ENCODE measurements at places on chromosomes 4 and X. TPM values are rescaled to one million over a fixed set of nuclear protein-coding genes. Genes with fewer than 3 reads are reported as not detected.

- no peaks in the 10 kb centered on the region for H3K4me1 ChIP-seq
- no peaks in the 10 kb centered on the region for H3K27me3 ChIP-seq
- H3K4me3 ChIP-seq = no peak overlapping the region
- no peaks in the 10 kb centered on the region for H3K36me3 ChIP-seq
- H3K27ac ChIP-seq = no peak overlapping the region
Observed at GRCh38 chrX:24018809-24019208, 8.2 kb downstream of the KLHL15 start.

DNA sequence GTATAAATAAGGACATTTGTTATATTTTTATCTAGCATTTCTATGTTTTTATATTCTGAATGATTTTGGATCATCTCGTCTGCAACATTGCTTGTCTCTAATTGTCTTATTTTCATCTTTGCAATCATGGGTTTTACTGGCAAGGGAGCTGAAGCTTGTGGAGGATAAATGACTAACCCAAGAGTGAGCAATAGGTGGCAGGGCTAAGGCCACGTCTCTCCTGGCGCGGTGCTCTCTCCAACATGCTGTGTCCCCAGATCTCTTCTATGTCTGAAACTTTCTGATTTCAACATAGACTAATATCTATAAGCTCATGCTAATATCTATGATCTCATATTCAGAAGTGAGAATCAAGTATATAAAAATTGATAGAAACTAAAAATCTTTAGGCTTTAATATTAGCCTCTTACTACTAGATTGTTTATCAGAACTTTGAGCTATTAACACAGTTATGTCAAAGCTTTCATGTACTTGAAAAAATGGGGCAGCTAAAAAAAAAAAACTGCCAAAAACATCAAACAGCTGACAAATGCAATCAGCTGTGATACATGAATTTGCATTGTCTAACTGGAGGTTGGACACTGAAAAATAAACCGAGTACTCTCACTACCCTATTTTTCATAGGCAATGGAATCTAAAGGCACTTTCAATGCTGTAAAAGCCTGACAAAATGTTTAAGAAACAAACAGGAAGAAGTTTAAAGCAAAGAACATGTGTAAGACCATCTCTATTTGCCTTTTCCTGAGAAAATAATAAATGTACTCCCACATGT lies 169.2 kb downstream of the TMA16 start:
- DNase-seq = no peak
- H3K4me3 ChIP-seq = no peak overlapping the region
- no peaks in the 10 kb centered on the region for H3K27me3 ChIP-seq

- no peak overlapping the region for H3K4me3 ChIP-seq
- H3K36me3 ChIP-seq = no peaks in the 10 kb centered on the region
- no peaks in the 10 kb centered on the region for H3K27me3 ChIP-seq
- no peaks in the 10 kb centered on the region for H3K4me1 ChIP-seq
- H3K27ac ChIP-seq = no peak overlapping the region
- DNase-seq = no peak
Observed at GRCh38 chr4:73707918-73708577, 32.3 kb upstream of the CXCL8 start.

DNA sequence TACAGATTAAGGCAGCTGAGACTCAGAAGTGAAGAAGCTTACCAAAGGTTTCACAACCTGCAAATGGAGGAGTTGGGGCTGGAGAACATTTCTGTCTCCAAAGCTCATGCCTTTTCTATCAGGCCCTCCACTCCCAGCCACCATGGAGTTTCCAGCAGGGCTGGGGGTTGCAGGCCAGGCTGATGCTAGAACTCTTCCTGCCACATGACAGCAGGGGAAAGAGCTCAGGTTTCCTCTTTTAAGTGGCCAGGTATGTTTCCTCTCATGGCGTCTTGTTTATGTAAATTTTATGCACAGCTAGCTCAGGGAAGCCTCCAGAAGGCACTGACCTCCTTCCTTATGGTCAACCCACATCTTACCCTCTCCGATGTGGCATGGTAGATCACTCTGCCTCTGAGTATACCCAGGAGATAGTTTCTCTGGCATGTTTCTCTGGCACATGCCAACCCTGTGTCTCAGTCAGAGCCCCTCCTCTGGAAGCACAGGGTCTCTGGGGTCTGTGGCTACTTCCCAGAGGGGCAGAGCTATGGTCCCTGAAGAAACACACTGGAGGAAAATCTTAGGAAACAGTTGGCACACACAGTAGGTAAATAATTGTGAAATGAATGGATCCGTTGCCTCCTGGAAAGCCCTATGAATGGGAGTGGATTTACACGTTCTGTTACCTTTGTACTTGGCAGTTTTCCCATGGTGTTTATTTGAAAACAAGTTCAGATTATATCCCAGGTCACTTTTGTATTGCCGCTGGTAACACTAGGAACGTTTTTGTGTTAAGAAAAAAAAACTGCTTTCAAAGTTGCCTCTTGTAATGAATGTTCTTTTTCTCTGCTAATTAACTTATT lies 28.9 kb downstream of the PDK3 start:
- H3K4me1 ChIP-seq = peaks cover 14% of the 10 kb centered on the region
- H3K27ac ChIP-seq = peak overlapping the region; percentile 30
- H3K27me3 ChIP-seq = no peaks in the 10 kb centered on the region

DNA sequence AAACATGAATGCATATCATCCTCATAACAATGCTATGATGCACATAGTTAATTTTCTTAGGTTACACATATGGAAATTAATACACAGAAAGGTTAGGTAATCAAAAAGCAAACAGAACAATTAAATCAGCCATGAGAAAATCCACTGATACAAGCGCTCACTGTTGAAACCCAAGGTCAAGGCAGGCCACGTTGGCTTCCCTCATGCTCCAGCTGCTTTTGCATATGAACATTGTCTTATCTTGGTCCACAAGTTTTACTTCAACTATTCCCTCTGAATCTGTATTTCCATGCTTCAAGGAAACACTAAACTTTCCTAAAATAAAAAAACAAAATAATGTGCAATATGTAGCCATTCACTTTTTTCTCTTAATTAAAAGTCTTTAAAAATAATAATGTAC lies 34.5 kb upstream of the PLA2G12A start:
- no peak overlapping the region for H3K27ac ChIP-seq
- H3K4me1 ChIP-seq = no peaks in the 10 kb centered on the region
- H3K36me3 ChIP-seq = no peaks in the 10 kb centered on the region
- no peak for DNase-seq
- H3K4me3 ChIP-seq = no peak overlapping the region
- H3K27me3 ChIP-seq = no peaks in the 10 kb centered on the region

- no peaks in the 10 kb centered on the region for H3K36me3 ChIP-seq
- H3K27me3 ChIP-seq = no peaks in the 10 kb centered on the region
- no peaks in the 10 kb centered on the region for H3K4me1 ChIP-seq
- no peak overlapping the region for H3K27ac ChIP-seq
- no peak for DNase-seq
Observed at GRCh38 chrX:123348468-123348867, 164.4 kb downstream of the GRIA3 start.

DNA sequence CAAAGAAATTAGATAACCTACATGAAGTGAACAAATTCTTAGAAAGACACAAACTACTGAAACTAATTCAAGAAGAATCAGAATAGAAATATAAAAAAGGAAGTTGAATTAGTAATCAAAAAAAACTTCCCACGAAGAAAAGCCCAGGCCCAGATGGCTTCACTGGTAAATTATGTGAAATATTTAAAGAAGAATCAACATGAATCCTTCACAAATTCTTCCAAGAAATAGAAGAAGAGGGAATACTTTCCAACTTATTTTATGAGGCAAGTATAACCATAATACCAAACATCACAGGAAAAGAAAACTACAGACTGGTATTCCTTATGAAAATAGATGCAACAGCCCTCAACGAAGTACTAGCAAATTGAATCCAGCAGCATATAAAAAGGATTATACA lies 30.7 kb downstream of the MOSPD2 start:
- no peaks in the 10 kb centered on the region for H3K36me3 ChIP-seq
- no peaks in the 10 kb centered on the region for H3K4me1 ChIP-seq
- H3K27me3 ChIP-seq = no peaks in the 10 kb centered on the region
- H3K27ac ChIP-seq = no peak overlapping the region
- no peak for DNase-seq

BEX5 gene
- total RNA-seq = 10.1 TPM

- H3K27me3 ChIP-seq = no peaks in the 10 kb centered on the region
- DNase-seq = no peak
- no peaks in the 10 kb centered on the region for H3K4me1 ChIP-seq
- H3K4me3 ChIP-seq = no peak overlapping the region
- H3K36me3 ChIP-seq = no peaks in the 10 kb centered on the region
Observed at GRCh38 chr4:71913275-71913674, 118.5 kb upstream of the NPFFR2 start.

GRCh38 chrX:19156186-19156585 lies 33.9 kb upstream of the ADGRG2 start:
- H3K36me3 ChIP-seq = no peaks in the 10 kb centered on the region
- no peak overlapping the region for H3K27ac ChIP-seq
- H3K27me3 ChIP-seq = no peaks in the 10 kb centered on the region
- DNase-seq = no peak

POF1B gene
- 0.35 TPM for total RNA-seq

- no peak overlapping the region for H3K4me3 ChIP-seq
- no peak overlapping the region for H3K27ac ChIP-seq
- no peaks in the 10 kb centered on the region for H3K36me3 ChIP-seq
- no peak for DNase-seq
- H3K27me3 ChIP-seq = no peaks in the 10 kb centered on the region
Observed at GRCh38 chrX:81229901-81230300, 28.0 kb downstream of the SH3BGRL start.

RBMXL3 gene
- total RNA-seq = not detected

VAMP7 gene
- total RNA-seq = 18.5 TPM

DNA sequence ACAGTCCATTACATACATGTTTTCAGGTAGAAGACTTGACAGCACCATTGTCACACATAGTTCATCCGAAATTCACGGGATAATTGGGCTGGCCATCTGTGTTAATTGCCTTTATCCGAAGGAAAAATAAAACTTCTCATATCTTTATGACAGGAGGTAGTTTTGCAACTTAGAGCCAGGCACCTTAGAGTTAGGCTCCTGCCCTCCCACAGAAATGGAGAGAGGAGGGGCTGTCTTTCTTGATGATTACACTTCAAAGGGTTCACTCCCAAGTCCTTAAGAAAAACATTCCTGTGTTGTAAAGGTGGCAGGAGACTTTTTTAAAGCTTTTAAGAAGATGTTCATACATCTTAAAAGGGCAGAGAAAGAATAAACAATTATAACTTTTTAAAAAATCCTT lies 10.5 kb upstream of the SCARB2 start:
- no peaks in the 10 kb centered on the region for H3K4me1 ChIP-seq
- H3K36me3 ChIP-seq = no peaks in the 10 kb centered on the region
- no peak for DNase-seq

GRCh38 chr4:80007745-80008149 lies 65.3 kb downstream of the ANTXR2 start:
- H3K27ac ChIP-seq = no peak overlapping the region
- no peak overlapping the region for H3K4me3 ChIP-seq
- H3K4me1 ChIP-seq = peaks cover 22% of the 10 kb centered on the region
- H3K27me3 ChIP-seq = no peaks in the 10 kb centered on the region

DNA sequence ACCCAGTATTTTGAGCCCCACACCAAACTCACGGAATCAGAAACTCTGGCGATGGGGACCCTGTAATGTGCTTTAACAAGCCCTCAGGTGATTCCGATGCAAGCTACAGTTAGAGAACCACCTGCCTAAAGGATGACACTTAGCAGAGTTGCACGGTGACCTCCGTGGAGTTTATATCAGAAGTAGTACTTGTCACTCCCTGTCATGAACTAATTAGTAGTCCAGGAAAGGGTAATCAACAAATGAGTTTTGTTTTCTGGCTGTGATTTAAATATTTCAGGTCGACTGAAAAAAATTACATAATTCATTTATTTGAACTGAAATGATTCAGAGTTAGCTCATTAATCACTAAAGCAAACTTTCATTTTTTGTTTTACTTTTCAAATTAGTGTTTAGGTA lies 56.4 kb downstream of the TMA16 start:
- H3K4me3 ChIP-seq = no peak overlapping the region
- no peaks in the 10 kb centered on the region for H3K27me3 ChIP-seq
- no peak overlapping the region for H3K27ac ChIP-seq
- no peaks in the 10 kb centered on the region for H3K4me1 ChIP-seq
- DNase-seq = no peak
- no peaks in the 10 kb centered on the region for H3K36me3 ChIP-seq

GRCh38 chr4:83692028-83692427 lies 156.1 kb downstream of the GPAT3 start:
- H3K4me1 ChIP-seq = no peaks in the 10 kb centered on the region
- H3K36me3 ChIP-seq = no peaks in the 10 kb centered on the region
- no peak for DNase-seq

- H3K4me3 ChIP-seq = no peak overlapping the region
- no peak for DNase-seq
- H3K27ac ChIP-seq = no peak overlapping the region
- no peaks in the 10 kb centered on the region for H3K4me1 ChIP-seq
- no peaks in the 10 kb centered on the region for H3K27me3 ChIP-seq
- no peaks in the 10 kb centered on the region for H3K36me3 ChIP-seq
Observed at GRCh38 chr4:13766761-13767540, 139.4 kb upstream of the BOD1L1 start.

DCAF8L2 gene
- not detected for total RNA-seq

DNA sequence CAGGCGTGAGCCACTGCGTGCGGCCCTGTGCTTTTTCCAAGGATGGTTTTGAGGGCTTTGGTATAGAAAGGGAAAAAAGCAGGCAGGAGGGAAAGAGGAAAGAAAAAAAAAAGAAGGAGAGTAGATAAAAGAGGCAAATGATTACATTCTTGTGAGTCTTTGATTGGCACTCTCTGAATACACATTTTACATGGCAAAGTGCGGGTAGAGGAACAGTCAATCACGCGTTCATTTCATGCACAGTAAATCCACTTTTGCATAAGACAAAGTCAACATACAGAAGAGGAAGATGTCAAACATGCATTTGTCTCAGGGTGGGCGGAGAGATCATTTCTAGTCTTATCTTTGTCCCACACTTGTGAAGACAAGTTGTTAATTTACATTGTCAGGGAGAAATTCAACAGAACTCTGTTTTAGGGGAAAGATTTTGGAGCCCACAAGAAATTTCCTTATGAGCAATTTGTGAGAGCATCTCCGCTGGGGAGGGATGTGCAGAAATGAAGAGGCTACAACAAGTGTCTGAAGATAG lies 183.2 kb downstream of the DHRSX start:
- no peaks in the 10 kb centered on the region for H3K36me3 ChIP-seq
- H3K27ac ChIP-seq = no peak overlapping the region
- no peaks in the 10 kb centered on the region for H3K4me1 ChIP-seq
- H3K4me3 ChIP-seq = no peak overlapping the region

DNA sequence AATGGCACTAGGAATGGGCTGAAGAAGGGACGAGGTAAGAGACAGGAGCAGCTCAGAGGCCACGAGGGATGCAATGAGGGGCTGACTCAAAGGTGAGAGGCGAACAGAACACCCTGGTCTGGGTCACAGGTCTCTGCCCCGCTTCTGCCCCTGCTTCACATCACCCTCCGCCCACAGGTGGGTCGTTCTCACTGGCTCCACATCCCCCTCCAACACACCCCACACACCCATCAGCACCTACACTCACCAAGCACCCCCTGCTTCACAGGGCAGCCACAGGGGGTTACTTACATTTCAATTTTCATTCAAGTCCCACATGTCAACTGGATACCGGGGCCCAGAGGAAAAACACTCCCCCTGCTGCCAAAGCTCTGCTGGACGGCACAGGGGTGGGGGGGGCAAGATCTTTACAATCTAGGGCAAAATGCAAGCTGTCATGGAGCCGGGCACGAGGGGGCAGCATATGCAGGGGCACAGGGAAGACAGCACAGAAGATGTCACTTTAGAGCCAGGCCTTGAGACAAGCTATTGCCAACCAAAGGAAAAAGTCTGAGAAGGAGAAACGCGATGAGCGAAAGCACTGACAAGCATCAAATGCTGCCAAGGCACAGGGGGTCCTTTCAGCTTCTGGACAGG lies 94.0 kb downstream of the AFAP1 start:
- peaks cover 10% of the 10 kb centered on the region for H3K4me1 ChIP-seq
- H3K4me3 ChIP-seq = no peak overlapping the region
- no peak overlapping the region for H3K27ac ChIP-seq
- DNase-seq = no peak

Measured in naive thymus-derived CD4-positive, alpha-beta T cell (primary cell).